NCI-H1105 (cell line): ENCODE measurements at places on chromosomes 13 and 19.

- DNase-seq, result no peak
These were observed 149.5 kb downstream of the DCT start for GRCh38 chr13:94329754-94330551.

- DNase-seq, result no peak
These were observed 4.3 kb downstream of the ONECUT3 start for GRCh38 chr19:1757468-1758230.

GRCh38 chr19:21323000-21323399, 6.2 kb downstream of the ZNF708 start:
- no peak for DNase-seq

GRCh38 chr19:6412061-6412446, 12.6 kb downstream of the KHSRP start:
- no peak for DNase-seq

- peak; percentile 5 for DNase-seq
These were observed 615.5 kb upstream of the KLHL1 start for GRCh38 chr13:70723732-70724131.

DNA sequence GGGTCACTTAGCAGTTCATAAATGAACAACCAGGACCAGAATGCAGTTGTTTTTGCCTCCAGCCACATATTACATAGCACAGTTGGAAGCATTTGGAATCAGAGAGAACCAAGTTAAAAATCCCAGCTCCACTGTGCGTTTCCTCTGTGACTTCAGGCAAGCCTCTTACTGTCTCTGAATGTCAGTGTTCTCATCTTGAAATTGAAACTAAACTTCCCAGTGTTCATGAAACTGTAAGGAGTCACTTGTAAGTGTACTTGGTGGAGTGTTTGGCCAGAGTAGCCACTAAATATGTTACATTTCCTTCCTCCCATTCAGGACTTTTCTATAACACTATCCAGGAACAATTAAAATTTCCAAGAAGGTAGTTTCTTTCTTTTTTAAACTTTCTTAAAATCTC, 276.8 kb downstream of the KCNRG start:
- no peak for DNase-seq

GRCh38 chr19:13902993-13903555, 2.8 kb downstream of the BRME1 start:
- DNase-seq, result no peak

GRCh38 chr13:85543144-85543543, 256.1 kb downstream of the SLITRK6 start:
- DNase-seq, result no peak

- DNase-seq, result no peak
These were observed 26.9 kb downstream of the RAP2A start for GRCh38 chr13:97460853-97461252.

DNA sequence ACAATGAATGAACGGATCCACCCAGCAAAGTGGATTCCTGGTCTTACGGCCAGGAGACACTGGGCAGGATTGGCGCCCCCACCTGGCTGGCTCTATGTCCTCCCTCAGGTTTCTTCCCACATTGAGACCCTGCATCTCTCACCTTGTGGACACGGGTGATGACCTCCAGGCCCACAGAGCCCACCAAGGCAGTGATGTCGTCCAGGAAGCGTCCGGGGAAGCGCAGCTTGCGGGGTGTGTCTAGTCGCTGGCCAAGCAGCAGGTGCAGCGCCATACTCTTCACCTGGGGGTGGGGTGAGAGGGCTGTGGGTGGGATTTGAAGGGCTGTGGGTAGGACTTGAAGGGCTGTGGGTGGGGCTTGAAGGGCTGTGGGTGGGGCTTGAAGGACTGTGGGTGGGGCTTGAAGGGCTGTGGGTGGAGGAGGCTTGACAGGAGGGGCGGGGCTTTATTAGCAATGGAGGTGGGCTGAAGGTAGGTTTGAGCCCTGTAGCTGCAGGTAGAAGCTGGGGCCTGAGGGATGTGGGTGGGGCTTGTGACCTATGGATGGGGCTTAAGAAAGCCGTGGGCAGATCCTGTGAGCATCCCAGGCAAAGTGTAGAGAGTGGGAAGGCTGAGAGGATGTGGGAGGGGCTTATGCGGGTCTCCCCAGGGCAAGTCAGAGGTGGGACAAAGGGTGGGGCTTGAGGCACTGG, 12.1 kb upstream of the ANGPTL8 start:
- DNase-seq, result no peak

GRCh38 chr19:42420055-42420544, 7.1 kb downstream of the LIPE start:
- no peak for DNase-seq

- no peak for DNase-seq
These were observed 155.9 kb upstream of the SPRY2 start for GRCh38 chr13:80496721-80497397.

DNA sequence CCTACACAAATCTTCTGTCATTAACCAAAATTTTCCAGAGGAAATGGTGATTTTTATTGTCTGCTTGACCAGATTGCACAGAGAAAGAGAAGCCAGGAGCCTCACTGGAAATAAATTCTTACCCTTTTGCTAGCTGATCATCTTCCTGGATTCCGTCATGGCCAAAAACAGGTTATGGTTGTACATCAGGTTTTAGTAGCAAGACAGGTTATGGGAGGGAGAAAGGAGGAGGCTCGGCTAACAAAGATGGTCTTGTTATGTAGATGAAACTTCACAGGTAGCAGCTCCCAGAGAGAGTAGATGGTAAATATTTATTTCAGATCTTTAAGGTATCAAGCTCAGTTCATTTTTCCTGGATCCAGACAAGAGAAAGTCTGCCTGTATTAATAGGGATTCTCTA, 19.7 kb upstream of the CEACAM3 start:
- no peak for DNase-seq

DNA sequence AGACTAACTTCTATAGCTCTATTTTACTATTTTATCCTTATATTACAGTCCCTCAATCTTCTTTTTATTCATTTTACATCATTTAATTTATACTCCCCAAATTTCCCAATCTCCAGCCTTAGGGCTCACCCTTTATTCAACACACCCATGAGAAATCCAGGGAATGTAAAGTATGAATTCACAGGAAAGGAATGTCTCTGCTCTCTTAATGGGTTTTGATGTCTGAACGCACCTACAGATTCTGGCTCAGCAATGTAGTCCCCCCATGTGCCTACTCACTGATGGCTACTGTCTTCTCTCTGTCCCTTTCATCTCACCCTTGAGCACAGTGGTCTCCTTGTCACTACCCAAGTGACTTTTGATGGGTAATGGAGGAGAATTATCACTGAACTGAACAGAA, 32.8 kb downstream of the TNFSF13B start:
- no peak for DNase-seq

GRCh38 chr13:76948149-76948548, at the start of gene ACOD1:
Gene ACOD1, plus strand, starts transcription at chr13:76948511. Its CDS starts 48 bp downstream, at chr13:76948559.
- no peak for DNase-seq

DNA sequence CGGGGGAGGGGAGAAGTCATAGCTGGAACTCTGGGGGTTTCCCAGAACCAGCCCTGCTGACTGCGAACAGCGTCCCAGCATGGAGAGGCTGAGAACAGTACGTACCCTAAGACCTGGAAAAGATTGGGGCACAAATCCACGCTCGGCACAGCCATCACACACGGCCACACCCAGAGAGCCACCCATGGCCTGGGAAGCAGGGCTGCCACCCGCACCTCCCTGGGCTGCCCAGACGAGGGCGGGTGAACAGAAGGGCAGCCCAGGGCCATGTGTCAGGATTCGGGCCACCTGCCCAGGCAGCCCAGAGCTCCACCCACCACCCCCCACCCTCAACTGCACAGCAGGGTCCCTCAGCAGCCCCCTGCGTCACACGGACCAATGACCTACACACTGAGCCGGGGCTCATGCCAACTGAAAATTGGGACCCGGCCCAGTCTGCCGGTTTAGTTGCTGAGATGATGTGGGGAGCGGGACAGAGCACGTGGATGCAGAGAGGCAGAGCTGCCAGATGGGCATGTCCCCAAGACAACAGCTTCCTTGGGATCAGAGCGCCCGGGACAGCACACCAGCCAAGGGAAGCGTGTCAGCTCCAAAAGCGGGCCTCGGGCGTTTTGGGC, 8.5 kb downstream of the UBXN6 start:
- DNase-seq, result no peak

- no peak for DNase-seq
These were observed 15.1 kb upstream of the FLT1 start for GRCh38 chr13:28510066-28510465.

- DNase-seq, result no peak
These were observed 123.8 kb upstream of the PCDH9 start for GRCh38 chr13:67353941-67354340.

- no peak for DNase-seq
These were observed 175.2 kb downstream of the PAN3 start for GRCh38 chr13:28313579-28313978.

DNA sequence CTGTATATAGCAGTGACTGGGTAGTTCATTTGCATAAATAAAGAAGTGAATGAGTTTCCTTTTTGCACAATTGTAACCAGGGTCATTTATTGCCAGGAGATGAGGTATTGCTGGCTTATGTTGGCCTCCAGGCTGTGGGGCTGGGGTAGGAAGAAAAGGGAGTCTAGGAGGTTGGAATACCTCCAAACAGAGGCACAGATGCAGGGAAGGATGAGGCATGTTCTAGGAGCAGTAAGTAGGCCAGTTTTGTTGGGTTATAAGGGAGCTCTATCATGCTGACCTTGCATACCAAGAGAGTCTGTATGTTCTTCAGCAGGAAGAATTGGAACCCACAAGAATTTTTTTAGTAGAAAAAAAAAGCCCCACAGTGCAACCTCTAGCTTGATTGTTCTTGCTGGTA, 17.2 kb upstream of the CYSLTR2 start:
- no peak for DNase-seq

- DNase-seq, result peak; percentile 35
These were observed 5.3 kb upstream of the PROZ start for GRCh38 chr13:113152984-113153809.

GRCh38 chr19:1453525-1454364, 3.8 kb downstream of the APC2 start:
- DNase-seq, result no peak

DNA sequence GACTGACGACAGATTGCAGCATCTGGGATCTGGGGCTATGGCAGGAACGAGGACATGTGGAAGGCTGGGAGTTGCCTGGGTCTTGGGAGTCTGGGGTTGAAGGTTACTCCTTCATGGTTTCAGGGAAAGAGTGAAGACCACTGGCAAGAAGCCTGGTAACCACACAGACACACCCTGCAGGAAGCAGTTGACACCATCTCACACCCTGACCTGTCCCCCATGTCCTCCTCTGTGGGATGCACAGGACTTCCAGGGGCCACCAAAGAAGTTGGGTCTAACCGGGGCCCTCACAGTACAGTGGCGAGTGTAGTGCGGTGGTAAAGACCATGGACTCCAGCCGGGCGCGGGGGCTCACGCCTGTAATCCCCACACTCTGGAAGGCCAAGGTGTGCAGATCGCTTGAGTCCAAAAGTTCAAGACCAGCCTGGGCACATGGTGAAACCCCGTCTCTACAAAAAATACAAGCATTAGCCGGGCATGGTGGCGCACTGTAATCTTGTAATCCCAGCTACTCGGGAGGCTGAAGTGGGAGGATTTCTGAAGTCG, 10.6 kb upstream of the FFAR2 start:
- DNase-seq, result no peak

DNA sequence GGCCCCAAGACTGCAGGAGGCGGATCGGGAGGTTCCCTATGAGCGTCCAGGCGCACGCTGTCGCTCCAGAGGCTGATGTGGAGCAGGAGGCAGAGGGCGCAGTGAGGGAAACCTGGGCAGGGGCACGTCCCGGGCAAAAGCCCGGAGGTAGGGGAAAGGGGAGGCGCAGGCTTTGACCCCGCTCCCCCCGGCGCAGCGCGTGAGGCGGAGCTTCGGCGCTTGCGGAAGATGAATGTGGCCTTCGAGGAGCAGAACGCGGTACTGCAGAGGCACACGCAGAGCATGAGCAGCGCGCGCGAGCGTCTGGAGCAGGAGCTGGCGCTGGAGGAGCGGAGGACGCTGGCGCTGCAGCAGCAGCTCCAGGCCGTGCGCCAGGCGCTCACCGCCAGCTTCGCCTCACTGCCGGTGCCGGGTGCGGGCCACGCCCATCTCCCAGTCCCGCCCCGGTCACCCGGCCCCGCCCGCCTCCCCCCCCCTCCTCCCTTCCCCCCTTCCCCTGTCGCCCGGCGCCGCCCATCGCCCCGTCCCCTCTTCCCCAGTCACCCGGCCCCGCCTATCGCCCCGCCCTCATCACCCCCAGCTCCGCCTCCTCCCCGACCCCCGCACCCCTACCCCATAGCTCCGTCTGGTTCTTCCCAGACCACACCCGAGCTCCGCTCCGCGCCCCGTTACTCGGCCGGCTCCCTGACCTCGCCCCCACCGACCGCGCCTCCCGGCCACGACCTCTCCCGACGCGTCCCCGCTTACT, 4.1 kb downstream of the HMG20B start:
- no peak for DNase-seq

- DNase-seq, result no peak
These were observed 36.4 kb downstream of the TEX26 start for GRCh38 chr13:30968846-30969245.

DNA sequence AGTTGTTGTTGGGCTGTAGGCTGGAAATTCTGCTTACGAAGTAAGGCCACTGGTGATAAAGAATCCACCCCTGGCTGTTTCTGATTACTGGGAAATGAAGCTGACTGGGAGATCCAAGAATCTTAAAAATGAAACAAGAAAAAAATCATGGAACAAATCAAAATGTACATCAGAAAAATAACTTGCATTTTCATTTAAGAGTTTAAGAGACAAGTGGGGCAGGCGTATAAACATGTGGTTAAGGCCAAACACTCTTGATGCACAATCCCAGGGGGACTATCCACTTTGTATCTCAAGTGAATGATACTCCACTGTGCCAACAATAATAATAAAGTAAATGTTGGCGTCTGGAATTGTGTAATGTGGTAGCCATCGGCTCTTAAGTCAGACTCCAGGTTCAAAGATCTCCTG, 24.6 kb downstream of the ZMYM5 start:
- no peak for DNase-seq

GRCh38 chr19:42369433-42370067, 20.5 kb downstream of the CNFN start:
- DNase-seq, result no peak

- no peak for DNase-seq
These were observed 110.2 kb upstream of the DOCK9 start for GRCh38 chr13:99087954-99088491.

DNA sequence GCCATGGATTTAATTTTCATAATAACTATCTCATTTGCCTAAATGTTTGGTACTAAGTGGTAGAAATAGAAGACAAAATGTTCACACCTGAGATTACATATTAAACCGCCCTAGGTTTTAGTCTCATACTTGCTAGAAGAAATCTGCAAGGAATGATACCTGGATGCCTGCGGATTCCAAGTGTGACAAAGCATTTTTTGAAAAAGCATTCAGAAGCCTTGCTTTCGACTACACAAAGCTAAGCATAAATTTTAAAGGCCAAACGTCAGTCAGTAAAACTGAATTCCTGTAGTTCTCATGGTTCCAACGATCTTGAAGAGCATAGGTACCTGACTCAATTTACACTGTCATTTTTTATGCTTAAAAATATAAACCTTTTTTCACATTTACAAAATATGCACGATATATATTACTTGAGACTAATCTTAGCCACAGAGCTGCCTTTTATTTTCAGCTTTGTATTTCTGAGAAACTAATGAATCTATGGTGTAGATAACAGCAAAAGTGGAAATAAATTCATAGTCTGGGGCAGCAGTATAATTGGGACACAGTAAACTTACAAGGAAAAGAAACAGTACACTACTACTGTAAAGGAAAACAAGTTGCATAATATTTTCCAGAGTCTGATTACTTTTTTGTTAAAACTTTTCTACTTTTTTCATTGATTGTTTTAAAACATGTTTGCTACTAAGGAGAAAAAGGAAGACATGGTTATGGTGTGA, 1.2 kb upstream of the LRRC63 start:
- DNase-seq, result no peak

- DNase-seq, result no peak
These were observed 18.0 kb downstream of the PIP5K1C start for GRCh38 chr19:3682286-3682685.
